NCI-H1092 treated with DMSO at 0.1 percent for 48 hours (cell line): ENCODE measurements at places on chromosomes 7 and 10.

- peak; percentile 41 for DNase-seq
These were observed 111.2 kb downstream of the SEM1 start for GRCh38 chr7:96598421-96598820.

DNA sequence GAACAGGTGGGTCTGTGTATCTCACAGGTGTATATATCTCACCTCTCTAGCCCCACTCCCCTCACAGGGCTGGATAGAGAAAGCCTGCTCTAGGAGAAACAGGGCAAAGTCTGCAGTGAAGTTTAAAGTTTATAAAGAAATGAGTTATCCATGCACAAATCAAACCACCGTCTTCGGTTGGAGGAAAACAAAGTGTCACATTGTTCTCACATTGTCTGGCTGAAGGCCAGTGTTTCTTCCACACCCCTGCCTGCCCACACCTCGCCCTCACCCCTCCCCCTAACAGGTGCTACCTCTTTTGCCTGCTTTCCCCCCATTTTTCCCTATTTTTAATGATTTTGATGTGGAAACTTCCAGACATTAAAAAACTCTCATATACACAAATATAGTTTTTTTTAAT lies 25.8 kb downstream of the AQP1 start:
- no peak for DNase-seq

- no peak for DNase-seq
These were observed 35.8 kb downstream of the MINDY3 start for GRCh38 chr10:15824498-15824897.

- peak; percentile 8 for DNase-seq
These were observed 22.2 kb upstream of the CPXM2 start for GRCh38 chr10:123913688-123914268.

DNA sequence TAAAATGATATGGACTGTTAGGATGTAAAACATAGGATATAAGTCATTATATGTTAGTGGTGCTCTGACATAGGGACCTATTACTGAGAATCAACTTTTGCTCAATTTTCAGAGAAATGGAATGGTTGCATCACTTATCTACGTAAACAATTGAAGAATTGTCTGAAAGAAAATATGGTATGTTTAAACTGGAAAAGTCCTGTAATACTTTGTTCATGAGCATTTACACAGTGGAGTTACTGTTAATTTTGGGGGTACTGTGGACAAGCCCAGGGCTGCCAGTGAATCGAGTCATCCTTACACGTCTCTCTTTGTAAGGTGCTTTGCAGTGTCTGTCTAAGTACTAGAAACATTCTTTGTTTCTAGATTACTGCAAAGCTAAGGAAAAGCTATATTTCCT lies 152.0 kb downstream of the ZNF22 start:
- no peak for DNase-seq

- peak; percentile 87 for DNase-seq
These were observed at the start of gene SAMD9 for GRCh38 chr7:93117852-93118530. Gene SAMD9 (minus strand): TSS chr7:93117979. CDS start chr7:93106097, 11,882 bp downstream.

- no peak for DNase-seq
These were observed 6.1 kb downstream of the DLG5 start for GRCh38 chr10:77920495-77920894.

DNA sequence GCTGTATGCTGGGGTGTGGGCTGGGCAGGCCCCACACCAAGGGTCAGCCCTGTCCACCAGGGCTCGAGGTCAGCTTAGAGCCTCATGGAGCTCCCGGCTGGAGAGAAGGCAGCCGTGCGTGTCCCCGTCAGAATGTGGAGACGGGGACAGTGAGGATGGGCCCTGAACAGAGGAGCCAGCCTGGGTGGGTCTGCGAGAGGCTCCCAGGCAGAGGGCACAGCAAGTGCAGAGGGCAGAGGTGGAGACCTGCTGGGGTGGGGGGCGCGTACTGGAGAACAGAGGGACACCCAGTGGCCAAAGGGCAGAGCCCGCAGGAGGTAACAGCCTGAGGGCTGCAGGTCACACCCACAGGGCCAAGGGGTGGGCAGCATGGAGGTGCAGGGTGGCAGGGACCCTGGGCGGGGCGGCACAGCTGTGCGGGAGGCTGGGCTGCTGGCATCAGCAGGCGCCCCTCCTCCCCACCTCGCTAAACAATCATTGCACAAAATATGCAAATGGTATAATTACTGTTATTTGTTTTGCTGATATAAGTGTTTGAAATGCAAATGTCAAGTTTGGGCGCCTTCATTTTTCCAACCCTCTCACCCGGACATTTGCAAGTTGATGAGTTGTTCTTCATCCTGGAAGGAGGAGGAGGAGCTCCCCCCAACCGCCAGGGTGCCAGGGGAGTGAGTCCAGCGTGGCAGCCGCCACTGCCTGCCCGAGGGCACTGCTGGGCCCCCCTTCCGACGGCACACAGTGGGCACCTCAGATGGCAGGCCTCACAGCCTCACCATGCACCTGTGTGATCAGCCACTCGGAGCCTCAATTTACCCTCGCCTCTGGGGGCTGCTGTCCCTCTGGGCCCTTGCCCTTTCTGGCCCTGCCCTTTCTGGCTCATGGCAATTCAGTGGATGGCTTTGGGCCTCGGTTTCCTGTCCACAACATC lies 35.0 kb downstream of the ELFN1 start:
- no peak for DNase-seq

- no peak for DNase-seq
These were observed 194.5 kb downstream of the SDK1 start for GRCh38 chr7:3495530-3495929.

DNA sequence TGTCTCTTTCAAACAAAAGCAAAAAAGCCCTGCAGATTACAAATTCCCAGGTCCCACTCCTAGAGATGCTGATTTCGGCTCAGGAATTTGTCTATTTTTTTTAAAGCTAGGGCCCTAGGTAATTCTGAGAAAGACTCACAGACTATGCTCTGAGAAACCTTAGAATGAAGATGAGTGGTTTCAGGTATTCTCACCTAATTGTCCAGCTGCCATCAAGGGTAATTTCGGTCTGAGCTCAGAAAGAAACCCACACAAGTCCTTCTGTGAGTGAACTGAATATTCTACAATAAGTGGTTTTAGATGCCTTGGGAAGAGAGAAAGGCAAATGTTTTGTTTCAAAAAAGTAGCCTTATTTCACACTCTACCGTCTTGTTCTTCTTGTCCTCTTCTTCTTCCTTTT lies 45.7 kb downstream of the DCLRE1A start:
- DNase-seq = no peak

DNA sequence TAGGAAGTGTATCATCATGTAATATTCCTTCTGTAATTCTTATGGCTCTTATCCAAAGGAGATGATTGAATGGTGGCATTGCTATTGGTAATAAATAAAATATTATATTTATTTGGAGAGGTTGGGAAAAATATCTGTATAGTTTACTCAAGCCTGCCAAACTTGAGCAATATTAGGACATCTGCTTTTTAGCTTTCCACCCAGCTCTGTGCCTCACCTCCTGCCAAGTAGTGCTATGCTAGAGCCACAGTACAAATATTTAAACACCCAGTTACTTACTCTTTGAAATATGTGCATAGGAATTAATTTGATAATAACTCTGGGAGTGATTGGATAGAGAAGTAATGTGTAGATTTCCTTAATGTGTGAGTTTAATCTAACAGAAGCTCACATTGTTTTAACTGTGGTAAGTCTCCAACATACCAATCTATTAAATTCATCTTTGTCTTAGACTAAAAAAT lies 129.2 kb downstream of the BBS9 start:
- no peak for DNase-seq

DNA sequence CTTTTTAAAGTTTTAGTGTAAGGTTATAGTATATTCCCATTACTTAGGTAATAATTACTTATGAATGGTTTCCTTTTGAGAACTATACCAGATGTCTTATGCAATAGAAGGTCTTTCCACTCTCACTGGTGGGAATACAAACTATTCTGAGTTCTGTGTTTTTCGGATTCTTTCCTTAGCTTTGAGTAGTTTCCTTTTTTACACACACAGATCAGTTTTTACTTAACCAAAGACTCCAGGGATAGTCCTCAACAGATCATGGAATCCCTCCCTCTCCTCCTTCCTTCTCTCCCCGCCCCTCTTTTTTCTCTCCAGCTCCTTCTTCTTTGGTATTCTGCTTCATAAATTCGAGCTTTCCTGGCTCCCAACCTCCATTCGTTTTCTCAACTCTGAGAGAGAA lies 13.3 kb downstream of the COPG2 start:
- DNase-seq = no peak

DNA sequence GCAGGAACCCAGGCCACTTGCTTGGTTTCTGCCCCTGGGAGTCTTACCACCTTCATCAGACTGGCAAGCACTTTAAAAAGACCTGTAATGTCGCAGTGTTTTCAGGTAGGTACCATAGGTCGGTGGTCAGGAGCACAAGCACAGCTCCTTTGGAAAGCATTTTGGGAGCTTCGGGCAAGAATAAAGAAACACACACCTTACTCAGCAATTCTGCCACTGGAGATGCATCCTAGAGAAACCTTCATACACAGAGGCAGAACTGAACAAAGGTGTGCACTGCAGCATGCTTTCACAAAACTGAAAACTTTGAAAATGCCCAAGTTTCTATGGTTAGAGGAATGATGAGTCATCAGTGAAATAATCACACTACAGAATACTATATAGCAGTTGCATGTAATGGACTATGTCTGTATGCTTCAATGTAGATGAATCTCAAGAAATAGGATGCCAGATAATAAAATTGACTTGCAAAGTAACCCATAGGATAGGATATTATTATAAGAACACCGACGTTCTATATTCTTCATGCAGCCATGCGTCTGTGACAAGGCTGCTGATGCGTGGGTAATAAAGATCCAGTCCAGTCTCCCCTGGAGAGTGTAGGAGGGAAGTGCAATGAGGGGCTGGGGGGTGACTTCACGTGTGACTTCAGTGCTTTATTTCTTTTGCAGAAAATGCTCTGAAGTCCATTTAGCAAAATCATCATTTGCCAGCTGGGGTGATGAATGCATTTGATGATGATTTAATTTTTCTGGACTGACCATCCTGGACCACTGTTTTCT lies 309.5 kb downstream of the WDR37 start:
- DNase-seq = no peak

DNA sequence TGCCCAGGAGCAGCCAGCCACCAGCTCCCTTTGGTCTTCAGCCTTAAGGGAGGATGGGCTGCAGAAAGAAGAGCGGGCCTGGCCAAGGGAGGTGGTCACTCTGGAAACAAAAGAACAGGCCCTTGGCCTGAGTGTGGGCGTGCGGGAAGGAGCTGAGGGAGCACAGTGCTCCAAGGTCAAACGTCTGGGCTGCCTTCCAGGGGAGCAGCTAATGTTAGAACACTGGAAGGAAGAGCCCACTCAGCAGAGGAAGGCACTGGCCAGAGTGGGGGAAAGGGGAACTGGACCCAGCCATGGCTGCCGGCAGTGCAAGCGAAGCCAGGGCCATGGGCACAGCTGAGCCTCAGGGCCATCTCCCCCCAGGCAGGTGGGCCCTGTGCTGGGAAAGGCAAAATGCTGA lies 42.7 kb downstream of the FAM53B start:
- DNase-seq = no peak

DNA sequence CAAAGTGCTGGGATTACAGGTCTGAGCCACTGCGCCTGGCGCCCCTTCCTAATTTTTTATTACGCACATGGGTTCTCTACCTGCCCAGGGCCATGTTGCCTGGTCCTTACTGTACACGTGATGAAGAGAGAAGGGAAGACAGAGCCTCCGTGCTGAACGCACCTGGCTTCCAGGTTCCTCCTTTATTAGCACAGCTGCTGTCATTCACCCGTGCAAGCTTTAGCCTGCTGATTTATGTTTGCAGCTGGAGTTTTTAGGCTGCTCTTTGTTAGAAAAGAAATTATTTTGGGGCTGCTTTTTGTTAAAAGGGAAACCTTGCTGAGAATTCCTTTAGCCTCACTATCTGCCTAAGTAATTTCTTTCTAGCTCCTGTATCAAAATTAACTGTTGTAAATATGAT lies 417.0 kb downstream of the CALN1 start:
- peak; percentile 48 for DNase-seq

DNA sequence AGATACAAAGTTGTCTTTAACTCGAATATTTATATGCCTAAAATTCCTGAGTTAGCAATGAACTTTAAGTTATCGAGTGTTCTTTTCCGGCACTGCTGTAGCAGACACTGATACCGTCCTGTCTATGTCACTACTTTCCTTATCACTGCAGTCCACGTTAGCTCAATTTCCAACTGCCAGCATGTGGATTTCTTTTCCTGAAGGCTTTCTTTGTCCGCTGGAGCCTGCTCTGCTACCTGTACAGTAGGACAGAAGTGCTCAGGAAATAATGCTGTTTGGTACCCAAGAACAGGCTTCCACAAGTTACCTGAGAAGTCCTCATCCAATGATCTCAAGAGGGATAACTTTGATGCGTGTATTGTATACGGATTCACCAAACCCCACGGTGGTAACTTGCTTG lies 329.4 kb downstream of the NXPH1 start:
- no peak for DNase-seq

DNA sequence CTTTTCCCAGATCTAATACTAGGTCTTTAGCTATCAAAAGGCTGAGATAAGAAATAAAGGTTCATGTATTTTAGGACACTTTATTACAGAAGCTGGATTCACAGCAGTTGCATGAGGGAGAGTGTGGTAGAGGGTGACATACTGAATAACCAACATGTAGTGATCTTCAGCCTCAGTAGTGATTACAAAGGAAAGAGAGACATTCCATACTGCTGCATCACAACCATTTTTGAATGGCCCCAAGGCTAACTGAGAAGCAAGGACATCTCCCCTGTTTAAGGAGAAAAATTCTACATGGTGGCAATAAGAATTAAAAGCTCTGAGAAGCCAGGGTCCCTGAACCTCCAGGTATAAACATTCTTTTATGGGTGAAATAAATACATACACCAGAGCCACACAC lies 35.3 kb downstream of the COG5 start:
- no peak for DNase-seq

- DNase-seq = peak; percentile 37
These were observed 569 bp downstream of the SLC26A5 start for GRCh38 chr7:103445228-103446048.

- DNase-seq = peak; percentile 39
These were observed 168.3 kb upstream of the PPP1R3A start for GRCh38 chr7:114086914-114087652.

DNA sequence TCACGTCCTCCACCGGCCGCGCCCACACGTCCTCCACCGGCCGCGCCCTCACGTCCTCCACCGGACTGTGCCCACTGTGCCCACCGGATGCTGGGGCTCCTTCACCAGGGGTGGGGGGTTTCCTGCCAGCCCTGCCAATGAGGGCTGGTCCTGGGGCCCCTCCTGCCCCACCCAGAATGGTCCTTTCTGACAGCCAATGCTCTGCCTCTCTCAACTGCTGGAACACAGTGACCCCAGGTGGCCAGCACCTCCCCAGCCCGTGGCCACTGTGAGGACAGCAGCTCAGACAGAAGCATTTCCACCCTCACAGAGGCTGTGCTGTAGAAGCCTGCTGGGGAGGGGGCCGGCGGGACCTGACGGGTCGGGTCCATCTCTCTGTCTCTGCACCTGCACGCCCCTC lies 90.1 kb upstream of the DNAAF5 start:
- DNase-seq = no peak

DNA sequence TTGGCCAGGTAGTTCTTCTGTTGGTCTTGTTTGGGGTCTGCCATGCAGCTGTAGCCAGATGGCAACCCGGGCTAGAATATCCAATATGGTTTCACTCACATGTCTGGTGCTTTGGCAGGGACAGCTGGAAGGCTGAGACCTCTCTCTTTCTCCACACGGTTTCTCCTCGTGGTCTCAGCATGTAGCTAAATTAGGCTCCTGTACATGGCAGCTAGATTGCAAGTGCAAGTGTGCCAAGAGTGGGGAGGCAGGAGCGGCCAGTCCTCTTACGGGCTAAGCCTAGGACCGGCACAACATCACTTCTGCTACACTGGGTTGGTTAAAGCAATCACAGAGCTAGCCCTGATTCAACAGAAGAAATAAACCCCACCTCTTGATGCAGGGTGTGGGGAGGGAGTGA lies 9.3 kb upstream of the PDE1C start:
- no peak for DNase-seq

- no peak for DNase-seq
These were observed 102.8 kb upstream of the MTPN start for GRCh38 chr7:136079934-136080333.
